ENCODE measurements at places on chromosomes 5 and 9. TPM values are rescaled to one million over a fixed set of nuclear protein-coding genes. Genes with fewer than 3 reads are reported as not detected.

- H3K27me3 ChIP-seq, result no peaks in the 10 kb centered on the region
- DNase-seq, result no peak
- no peak overlapping the region for H3K27ac ChIP-seq
- no peaks in the 10 kb centered on the region for H3K4me1 ChIP-seq
- no peaks in the 10 kb centered on the region for H3K36me3 ChIP-seq
- H3K4me3 ChIP-seq, result no peak overlapping the region
Measured at GRCh38 chr9:136511670-136512592, 29.1 kb upstream of the SEC16A start.

GRCh38 chr5:68331192-68332079, 115.9 kb downstream of the PIK3R1 start:
- no peak for DNase-seq
- H3K27me3 ChIP-seq, result peaks cover 5% of the 10 kb centered on the region
- H3K27ac ChIP-seq, result no peak overlapping the region
- no peaks in the 10 kb centered on the region for H3K36me3 ChIP-seq
- H3K4me1 ChIP-seq, result peaks cover 13% of the 10 kb centered on the region
- H3K4me3 ChIP-seq, result no peak overlapping the region

DNA sequence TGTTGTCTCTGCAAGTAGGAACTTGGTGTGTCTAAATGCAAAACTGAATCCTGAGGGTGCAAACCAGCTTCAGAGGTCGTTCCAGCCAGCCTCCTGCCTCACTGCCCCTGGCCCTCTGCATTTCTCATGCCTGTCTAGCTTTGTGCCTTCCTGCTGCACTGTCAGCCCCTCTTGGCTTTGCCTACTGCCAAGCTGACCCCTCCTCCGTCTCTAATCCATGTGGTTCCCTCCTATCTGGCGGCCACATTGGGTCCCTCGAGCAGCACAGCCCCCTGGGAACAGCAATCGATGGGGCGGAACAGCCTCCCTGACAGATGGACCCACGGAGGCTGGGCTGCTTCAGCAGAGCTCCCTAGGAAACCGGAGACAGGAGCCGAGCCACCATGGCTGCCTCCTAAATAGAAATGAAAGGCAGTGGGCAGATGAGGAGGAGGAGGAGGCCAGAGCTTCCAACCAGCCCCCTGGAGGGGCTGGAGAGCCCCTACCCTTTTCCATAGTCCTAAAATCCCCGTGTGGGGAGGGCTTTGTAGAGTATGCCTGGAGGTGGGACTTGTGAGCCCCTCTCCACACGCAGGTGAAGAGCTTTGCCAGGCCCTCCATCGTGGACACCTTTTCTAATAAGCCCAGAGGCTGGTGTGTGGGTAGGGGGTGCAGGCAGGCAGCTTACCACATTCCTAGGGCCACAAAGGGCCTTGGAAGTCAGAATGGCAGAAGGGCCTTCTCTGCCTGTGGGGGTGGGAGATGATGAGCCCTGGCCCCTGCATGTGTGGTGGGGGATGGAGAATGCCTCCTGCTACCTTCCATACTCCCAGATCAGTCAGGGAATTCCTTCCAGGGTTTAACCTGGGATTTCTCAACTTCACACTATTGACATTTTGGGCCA, 9.2 kb upstream of the CXXC5 start:
- no peak for DNase-seq
- H3K36me3 ChIP-seq, result no peaks in the 10 kb centered on the region
- H3K4me3 ChIP-seq, result peak overlapping the region; percentile 89
- H3K27ac ChIP-seq, result peak overlapping the region; percentile 97
- peaks cover 96% of the 10 kb centered on the region for H3K4me1 ChIP-seq

CNTNAP3B gene
- not detected for polyA plus RNA-seq

TEX48 gene
- not detected for polyA plus RNA-seq

DMGDH gene
- not detected for polyA plus RNA-seq

DNA sequence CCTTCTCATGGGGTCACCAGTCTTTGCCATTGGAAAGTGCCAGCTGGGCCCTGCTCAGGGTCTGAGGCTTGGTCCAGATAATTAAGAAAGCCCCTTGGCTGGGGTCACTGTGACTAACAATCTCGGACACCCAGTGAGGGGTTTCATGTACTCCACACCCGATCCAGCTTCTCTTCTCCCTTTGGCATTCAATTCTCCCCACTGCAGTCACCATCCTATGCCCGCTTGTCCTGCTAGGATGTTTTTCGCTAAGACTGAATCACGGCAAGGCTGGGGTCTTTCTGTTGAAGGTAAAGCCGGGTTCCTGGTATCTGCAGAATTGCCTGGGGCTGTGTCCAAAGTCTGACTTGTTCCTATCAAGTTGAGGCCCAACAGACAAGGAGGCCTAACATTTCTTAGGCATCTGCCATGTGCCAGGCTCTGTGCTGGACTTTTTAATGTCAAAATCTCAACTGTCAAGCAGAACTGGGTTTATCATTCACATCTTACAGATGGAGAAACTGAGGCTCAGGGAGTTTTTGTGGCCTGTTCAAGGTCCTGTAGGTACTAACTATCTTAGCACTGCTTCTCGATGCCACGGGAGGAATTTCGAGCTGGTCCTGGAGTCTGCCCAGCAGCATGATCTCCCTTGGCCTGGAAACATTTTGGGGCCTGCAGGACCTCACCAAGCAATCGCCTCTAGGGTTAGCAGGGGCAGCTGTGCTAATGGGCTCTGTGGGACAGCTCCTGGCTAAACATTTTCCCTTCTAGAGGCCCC, 142.0 kb upstream of the ALDH1B1 start:
- no peaks in the 10 kb centered on the region for H3K4me1 ChIP-seq
- H3K36me3 ChIP-seq, result no peaks in the 10 kb centered on the region
- peaks cover 8% of the 10 kb centered on the region for H3K27me3 ChIP-seq

GRCh38 chr5:96716716-96717115, 54.5 kb downstream of the CAST start:
- H3K27me3 ChIP-seq, result no peaks in the 10 kb centered on the region
- peaks cover 24% of the 10 kb centered on the region for H3K36me3 ChIP-seq
- H3K4me3 ChIP-seq, result no peak overlapping the region
- H3K4me1 ChIP-seq, result peaks cover 23% of the 10 kb centered on the region

DBH gene
- polyA plus RNA-seq, result not detected

DNA sequence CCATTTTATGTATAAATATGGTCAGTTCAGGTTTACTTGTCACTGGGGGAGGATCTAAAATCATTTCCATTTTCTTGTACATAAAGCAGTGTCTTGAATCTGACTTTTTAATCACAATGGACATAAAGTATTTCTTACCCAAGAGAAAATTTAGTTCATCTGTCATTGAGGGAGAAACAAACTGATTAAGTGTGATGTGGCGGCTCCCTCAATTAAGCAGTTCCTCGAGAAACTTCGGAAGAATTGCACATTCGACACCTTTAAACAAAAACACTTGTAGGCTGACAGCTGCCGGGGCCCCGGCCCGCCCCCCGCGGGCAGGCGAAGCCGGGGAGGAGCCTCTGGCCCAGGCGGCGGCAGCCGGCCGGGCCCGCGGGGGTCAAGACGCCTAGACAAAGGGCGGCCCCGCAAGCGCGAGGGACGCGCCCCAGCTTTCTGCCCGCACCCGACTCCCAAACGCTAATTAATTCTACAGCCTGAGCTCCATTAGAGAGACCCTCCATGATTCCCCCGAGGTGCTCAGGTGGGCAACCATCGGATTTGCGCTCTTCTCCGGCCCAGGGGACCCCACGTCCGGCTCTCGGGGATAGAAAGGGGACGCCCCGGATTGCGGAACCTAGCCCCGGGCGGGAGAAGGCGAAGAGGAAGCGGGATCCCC, 750 bp downstream of the TRIM36 start:
- H3K27me3 ChIP-seq, result peaks cover 86% of the 10 kb centered on the region
- H3K27ac ChIP-seq, result no peak overlapping the region
- H3K4me1 ChIP-seq, result peaks cover 4% of the 10 kb centered on the region
- H3K4me3 ChIP-seq, result peak overlapping the region; percentile 90
- DNase-seq, result no peak
- peaks cover 17% of the 10 kb centered on the region for H3K36me3 ChIP-seq

GPRIN1 gene
- polyA plus RNA-seq, result 0.08 TPM

- H3K4me1 ChIP-seq, result peaks cover 36% of the 10 kb centered on the region
- no peaks in the 10 kb centered on the region for H3K36me3 ChIP-seq
- H3K4me3 ChIP-seq, result peak within 1 kb of the TSS; percentile 94
- peak within 1 kb of the TSS; percentile 74 for H3K27ac ChIP-seq
- no peaks in the 10 kb centered on the region for H3K27me3 ChIP-seq
Measured at GRCh38 chr5:122845229-122846050, at the start of gene SNX24. SNX24 (plus strand) TSS chr5:122845613; CDS start chr5:122845634, 21 bp downstream.
